ENCODE measurements at places on chromosomes 7 and 10.

- peaks cover 4% of the 10 kb centered on the region for H3K36me3 ChIP-seq
- H3K27me3 ChIP-seq = peaks cover 80% of the 10 kb centered on the region
- H3K27ac ChIP-seq = no peak overlapping the region
Measured at GRCh38 chr7:128200376-128200775, 40.7 kb upstream of the LEP start.

- peak overlapping the region; percentile 98 for H3K27ac ChIP-seq
- H3K4me3 ChIP-seq = peak overlapping the region; percentile 26
- DNase-seq = no peak
- peaks cover 3% of the 10 kb centered on the region for H3K27me3 ChIP-seq
- H3K36me3 ChIP-seq = peaks cover 15% of the 10 kb centered on the region
Measured at GRCh38 chr7:148607151-148607661, 16.6 kb downstream of the C7orf33 start.

DNA sequence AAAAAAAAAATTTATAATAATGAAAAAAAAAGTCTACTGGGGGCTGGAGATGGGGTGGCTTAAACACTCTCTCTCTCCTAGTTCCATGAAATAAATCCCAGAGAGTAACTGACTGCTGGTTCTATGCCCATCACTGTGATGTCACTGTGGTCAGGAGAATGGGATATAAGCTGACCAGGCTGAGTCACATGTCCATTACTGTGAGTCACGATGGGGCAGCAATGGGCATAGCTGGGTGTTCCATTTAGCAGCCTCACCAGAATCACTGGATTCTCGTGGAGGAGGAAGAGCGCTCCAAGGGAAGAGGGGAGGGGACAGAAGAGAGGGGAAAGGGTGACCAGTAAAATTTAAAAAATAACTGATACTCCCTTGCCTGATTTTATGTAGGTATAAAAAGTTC is 37.1 kb downstream of the MASTL start:
- no peaks in the 10 kb centered on the region for H3K4me1 ChIP-seq
- no peak overlapping the region for H3K4me3 ChIP-seq
- H3K27ac ChIP-seq = no peak overlapping the region

DNA sequence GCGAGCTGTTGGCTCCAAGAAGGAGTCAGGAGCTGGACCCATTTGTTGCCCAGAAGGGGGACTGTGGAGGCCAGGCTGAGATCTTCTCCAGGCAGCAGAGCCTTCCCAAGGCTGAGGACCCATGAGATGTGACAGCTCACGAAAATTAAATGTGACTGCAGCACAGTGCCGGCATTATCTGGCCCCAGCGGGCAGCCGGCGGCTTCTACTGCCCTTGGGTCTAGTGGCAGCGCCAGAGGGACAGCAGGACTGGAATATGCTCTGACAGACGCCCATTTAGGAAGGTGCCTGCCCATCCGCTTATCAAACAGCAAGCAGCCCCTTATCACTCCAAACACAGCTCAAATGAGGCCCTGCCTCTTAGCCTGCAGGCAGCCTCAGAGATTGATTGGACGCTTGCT is 122.9 kb upstream of the LYZL2 start:
- peaks cover 5% of the 10 kb centered on the region for H3K4me1 ChIP-seq
- H3K27me3 ChIP-seq = no peaks in the 10 kb centered on the region
- no peaks in the 10 kb centered on the region for H3K36me3 ChIP-seq
- no peak overlapping the region for H3K27ac ChIP-seq

DNA sequence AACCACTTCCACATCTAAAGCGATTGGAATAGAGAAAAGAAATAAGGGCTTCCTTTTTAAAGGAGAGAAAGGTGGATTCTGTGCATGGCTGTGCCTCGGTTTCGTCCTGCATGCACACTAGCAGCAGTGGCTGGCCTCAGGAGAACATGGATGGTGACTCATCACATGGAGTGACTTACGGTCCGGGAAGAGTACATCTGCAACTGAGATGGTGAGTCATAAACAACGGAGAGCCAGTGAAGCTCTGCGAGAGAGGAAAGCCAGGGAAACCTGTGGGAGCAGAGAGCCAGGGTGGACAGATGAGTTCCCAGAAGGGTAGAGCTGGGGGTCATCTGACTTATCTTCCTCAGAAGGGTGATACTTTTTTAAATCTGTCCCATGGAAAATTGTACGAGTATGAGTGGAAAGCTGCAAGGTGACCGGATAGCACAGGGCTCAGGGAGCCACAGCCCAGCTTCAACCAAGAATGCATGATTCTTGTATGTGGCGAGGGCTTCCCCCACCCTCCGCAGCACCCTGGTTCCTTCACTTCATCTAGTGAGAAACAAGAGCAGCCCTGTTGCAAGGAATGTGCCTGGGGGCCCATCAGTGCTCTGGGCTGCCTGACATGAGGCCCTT is 259.1 kb downstream of the KLF6 start:
- no peak for DNase-seq
- no peaks in the 10 kb centered on the region for H3K36me3 ChIP-seq
- H3K4me1 ChIP-seq = no peaks in the 10 kb centered on the region
- H3K27ac ChIP-seq = no peak overlapping the region
